Activated CD8-positive, alpha-beta memory T cell treated with anti-CD3 and anti-CD28 coated beads for 1 hour (primary cell): ENCODE measurements at places on chromosomes 4 and X.

GRCh38 chrX:85808217-85808616 is 239.1 kb downstream of the CHM start:
- DNase-seq = no peak

DNA sequence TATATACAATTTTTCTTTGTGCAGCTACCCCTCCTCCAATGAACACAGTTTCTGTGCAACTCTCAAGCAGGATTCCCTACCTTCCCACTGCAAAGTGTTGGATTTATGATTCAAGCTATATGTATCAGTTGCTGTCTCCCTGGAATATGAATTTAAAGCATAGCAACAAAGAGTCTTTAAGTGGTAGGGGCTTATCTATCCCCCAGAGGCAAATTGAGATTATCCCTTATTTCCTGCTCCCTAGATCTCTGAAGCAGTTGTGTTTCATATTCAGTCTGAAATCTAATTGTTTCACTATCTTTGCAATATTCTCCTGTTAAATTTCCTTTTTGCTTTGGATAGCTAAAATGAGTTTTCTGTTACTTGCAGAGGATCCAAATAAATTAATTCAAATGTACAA is 263.0 kb downstream of the IQCM start:
- no peak for DNase-seq

- no peak for DNase-seq
Observed at GRCh38 chr4:88106205-88106604, 52.2 kb downstream of the ABCG2 start.

- DNase-seq = no peak
Observed at GRCh38 chr4:4875147-4875546, 15.7 kb downstream of the MSX1 start.

- no peak for DNase-seq
Observed at GRCh38 chrX:131818297-131818936, 204.7 kb upstream of the STK26 start.

- DNase-seq = no peak
Observed at GRCh38 chrX:119706616-119707015, 13.6 kb upstream of the SEPTIN6 start.

GRCh38 chrX:9582956-9583355 is 118.1 kb downstream of the TBL1X start:
- DNase-seq = no peak

- no peak for DNase-seq
Observed at GRCh38 chrX:17380221-17380620, 5.2 kb downstream of the NHS start.

DNA sequence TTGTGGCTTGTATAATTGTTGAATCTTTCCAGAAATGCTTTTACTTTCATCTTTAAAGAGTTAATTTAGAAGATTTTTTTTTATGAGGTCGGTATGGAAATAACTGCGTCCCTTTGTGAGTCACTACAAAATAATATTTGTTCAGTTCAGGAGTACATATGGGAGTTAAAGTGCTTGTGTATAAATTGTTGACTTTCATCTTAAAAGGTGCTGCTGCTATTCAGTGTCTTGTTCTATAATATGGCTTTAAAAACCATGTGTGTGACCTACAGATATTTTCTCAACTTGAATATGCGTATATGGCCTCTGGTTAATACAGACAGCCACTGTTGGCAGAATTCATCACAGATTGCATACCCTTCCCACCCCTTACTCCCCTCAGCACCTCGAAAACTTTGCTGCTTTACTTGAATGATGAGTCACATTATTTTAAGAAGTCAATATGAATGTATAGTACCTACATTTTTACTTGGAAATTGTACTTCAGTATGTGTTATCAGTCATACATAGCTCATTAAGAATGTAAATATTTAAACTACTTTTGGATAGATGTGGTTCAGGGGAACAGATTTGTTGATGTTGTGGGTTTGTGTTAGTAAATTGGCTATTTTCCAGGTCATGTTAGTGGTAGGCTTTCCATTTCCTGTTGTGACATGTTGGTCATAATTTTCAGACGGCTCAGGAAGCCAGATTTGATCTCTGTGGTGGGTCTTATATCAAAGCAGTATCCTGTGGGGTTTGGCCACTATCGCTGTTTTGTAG is 1.5 kb downstream of the CLCN3 start:
- no peak for DNase-seq

DNA sequence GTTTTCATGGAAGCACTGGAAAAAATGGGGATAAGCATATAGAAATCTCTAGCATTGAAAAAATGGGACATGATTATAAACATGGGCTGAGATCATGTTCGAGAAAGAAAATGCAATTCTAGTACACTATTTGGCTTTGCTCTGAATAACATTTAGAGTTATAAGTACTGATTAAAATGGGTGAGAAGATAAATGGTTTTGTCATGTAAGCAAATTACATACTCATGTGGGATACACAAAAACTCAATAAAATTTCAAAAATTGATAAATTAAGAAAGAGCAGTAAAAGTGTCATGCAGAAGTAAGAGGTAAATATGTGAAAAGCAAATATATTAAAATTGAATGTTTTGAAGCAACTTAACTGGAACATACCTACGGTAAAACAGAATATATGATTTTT is 99.6 kb downstream of the GRIA2 start:
- no peak for DNase-seq

GRCh38 chr4:98672583-98673287 is 14.3 kb upstream of the TSPAN5 start:
- no peak for DNase-seq

DNA sequence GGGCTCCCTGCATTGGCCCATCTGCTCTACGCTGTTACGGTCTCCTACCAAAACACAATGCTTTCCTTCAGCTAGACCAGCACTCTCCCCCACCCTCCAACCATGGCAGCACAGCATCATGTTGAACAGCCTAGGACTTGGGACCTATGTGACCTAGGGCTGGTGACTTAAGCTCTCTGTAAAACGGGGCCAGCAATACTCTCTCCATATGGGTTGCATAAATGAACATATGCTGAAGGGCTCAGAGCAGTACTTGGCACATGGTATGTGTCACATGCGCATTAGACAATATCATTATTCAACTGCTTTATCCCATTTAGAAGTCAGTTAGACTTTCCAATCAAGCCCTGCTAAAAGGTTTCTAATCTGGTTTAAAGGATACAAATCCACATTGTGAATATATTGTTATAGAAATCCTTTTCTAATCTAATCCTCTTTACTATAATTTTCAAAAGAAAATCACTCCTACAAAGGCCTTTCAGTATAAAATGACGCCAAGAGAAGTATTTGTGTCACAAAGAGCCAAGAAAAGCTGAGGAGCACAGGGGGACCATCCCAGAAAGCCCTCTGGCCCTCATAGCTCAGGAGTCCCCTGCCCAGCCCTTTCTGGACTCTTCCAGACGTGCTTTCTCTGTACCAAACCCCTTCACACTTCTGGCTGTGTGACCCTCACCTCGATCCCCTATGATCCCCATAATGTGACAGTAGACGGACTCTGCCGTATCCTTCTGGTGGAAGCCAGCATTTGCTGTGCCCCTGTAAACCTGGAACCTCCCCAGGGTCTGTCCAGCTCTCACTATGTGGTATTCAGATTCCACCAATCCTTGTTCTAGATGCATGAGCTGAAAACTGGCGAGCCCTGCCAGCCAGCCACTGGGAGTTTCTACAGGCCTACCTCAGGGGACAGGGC is 42.3 kb downstream of the NSG1 start:
- DNase-seq = no peak

GRCh38 chrX:42463706-42464490 is 314.1 kb downstream of the PPP1R2C start:
- DNase-seq = no peak

- no peak for DNase-seq
Observed at GRCh38 chr4:82469791-82470345, 39.5 kb downstream of the ENOPH1 start.

DNA sequence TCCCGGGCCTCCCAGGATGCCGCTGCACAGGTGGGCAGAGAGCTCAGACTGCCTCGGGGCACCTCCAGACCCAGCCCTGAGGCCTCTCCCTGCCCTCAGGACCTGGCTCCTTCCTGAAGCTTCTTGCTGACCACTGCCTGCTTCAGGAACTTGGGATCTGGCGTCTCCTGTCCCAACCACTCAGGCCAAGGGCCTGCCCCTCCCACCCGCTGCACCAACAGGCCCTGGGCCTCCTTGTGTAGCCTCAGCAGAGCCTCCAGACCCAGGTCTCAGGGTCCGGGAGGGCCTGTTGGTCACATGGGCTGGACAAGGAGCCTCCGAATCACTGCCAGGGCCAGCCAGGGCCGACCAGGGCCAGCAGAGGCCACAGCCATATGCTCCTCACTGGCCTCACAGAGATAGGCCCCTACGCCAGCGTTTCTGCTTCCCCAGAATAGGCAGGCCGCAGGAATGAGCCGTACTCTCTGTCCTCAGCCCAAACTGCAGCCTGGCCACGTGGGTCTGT is 2.8 kb downstream of the MXD4 start:
- DNase-seq = no peak

GRCh38 chr4:186827534-186827897 is 103.9 kb upstream of the FAT1 start:
- DNase-seq = no peak

DNA sequence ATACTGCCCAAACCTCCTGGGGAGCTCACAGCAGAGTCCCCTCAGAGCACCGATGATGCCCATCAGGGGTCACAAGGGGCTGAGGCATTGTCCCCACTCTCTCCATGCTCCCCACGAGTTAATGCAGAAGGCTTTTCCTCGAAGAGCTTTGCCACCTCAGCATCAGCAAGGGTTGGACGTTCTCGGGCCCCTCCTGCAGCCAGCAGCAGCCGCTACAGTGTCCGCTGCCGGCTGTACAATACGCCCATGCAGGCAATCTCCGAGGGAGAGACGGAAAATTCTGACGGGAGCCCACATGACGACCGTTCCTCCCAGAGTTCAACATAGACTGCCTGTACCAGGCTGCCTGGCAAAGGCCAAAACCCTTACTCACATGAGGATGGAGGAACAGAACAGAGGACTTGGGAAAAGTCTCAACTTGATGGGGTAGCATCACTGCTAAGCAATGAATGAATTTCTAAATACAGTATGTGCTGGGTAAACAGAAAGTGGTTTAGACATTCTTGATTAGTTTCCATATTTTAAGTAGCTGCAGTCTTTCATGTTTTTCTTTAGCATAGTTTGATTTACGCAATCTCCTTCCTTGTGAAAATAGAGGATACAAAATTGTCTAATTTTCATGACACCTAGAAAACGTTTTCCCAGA is 5.0 kb upstream of the SCML1 start:
- no peak for DNase-seq

DNA sequence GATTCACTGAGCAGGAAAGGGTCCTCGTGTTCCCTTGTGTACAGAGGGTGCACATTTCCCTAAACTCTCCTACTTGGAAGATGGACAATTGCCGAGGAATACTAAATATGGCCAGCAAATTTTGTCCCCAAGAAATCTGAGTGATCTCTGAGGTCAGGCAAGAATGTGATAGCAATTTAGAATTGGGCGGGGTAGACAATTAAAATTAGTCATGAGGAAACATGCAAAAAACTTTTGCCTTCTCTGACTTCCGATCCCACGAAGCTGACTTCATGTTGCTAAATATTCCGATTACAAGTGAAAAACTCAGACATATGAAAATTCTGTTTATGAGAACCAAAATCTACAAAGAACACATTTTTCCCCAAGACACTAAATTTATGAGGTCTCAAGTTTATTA is 453.9 kb upstream of the ZFP42 start:
- DNase-seq = no peak

GRCh38 chr4:3044870-3045819 is 29.2 kb downstream of the HTT-AS start:
- peak; percentile 35 for DNase-seq

- no peak for DNase-seq
Observed at GRCh38 chr4:156673483-156673882, 298.1 kb downstream of the PDGFC start.

- no peak for DNase-seq
Observed at GRCh38 chr4:37936889-37937498, 23.2 kb upstream of the PTTG2 start.

GRCh38 chr4:106796876-106797275 is 239.2 kb downstream of the DKK2 start:
- no peak for DNase-seq

GRCh38 chr4:156892805-156893204 is 78.8 kb downstream of the PDGFC start:
- DNase-seq = no peak

DNA sequence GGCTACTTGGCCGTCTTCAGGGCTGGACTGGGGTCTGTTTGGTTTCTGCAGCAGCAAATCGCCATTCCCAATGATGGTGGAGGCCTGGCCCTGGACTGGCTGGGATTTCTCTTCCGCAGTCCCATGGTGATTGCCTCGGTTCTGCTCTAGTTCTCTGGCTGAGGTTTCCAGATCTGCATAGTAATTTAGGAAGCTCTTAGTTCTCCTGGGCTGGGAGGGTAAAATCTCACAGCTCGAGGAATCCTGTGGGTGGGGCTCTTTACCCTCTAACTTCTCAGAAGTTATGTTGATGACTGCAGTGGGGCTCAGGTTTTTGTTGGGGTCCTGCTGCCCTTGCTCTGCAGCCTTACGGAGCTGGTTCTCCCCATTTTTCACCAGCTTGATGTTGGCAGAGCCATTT is 200.6 kb downstream of the APBB2 start:
- DNase-seq = no peak

DNA sequence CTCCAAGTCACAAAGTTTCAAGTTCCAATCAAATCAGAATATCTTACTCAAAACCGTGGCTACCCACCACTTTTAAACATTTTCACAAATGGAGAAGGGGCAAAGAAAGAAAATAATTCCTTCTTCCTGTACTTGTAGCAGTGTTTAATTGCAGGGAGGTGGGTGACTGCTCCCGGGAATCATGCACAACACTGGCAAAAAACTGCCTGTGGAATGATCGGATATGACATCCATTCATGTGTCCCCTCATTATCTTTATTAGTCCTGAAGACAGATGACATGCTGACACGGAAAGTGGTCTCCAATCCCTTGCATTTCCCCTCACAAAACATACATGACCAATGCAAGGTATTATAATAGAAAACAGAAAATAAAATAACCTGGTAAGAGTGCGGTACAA is 2.0 kb downstream of the TSPAN5 start:
- no peak for DNase-seq

GRCh38 chrX:133323431-133323830 is 91.9 kb downstream of the GPC4 start:
- DNase-seq = no peak

- no peak for DNase-seq
Observed at GRCh38 chr4:95462921-95463320, 85.9 kb downstream of the UNC5C start.

DNA sequence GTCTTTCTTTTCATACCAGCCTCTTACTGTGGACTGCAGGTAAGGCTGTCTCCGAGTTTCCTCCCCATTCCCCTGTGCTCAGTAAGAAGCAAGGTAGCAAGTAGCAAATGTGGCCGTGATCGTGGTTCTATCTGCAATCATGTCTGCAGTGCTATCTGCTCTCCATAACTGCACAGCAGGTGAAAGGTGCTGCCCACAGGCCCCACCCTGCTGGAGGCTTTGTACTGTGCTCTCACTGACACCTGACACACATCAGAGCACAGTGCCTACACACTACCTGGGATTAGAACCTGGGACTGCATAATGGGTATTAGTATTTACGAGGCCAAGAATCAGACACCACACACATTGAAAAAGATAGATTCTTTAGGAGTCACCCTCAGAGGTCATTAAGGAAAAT is 15.3 kb downstream of the PGRMC1 start:
- no peak for DNase-seq
